ENCODE measurements at places on chromosomes 6 and 20.

DNA sequence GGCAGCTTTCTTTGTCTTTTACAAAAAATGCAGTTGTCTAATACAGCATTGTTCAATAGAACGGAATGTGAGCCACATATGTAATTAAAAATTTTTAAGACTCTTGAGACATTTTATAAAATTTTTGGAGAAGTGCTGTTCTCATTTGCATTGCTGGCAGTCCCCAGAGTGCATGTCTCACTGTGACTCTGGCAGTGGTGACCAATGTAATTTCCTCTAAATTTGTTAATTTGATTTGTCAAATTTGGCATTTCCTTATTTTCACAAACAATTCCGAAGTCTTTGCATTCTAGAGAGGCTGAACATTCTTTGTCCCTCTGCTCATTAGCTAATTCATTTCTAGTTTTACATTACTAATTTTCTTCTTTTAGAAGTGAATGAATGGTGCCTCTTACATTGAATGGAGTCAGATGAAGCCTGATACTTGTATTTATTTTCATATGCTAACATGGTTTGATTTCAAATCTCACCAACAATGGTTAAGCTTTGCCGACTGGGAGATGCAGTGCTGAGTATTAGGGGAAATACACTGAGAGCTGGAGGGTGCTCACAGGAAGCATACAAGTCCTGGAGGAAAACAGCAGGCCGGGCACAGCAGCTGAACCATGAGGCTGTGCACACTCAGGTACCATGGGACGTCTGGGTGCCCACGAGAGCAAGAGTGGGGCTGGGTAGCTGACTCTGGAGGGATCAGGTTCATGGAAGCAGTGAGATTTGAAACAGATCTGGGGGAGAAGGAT is 68.5 kb upstream of the ARMC2 start:
- DNase-seq, result no peak

DNA sequence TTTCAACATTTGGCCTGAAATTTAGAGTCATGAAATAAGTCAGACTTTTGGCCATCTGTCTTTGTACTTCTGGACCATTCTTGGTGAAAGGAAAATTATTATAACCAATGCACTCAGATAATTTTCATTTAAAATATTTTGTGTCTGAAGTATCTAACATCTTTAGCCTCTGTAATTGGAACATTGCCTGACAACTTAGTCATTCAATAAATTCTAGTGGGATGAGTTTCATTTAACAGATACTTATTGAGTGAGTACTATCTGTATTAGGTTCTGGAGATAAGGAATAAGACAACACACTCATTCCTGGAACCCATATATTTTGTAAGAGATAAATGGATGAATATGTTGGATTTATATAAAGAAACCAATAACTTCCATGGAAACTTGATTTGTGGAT is 536.0 kb downstream of the BCKDHB start:
- DNase-seq, result no peak

DNA sequence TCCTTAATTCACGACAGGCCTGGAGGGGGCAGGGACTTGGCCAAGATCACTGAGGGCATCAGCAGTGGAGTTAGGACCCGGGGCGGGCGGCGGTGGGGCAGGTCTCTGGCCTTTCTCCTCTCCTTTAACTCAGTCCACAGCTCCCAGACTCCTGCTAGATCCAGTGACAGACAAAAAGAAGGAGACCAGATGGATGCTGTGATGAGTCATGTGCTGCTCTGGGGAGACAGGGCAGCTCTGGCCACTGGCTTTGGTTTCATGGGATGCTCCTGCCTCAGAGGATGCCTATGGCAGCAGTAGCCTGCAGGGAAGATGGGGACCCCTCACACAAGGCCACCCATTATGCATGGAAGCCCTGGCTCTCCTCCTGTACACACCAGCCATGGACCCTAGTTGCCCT is 20.5 kb downstream of the EPB41L1 start:
- DNase-seq, result no peak

DNA sequence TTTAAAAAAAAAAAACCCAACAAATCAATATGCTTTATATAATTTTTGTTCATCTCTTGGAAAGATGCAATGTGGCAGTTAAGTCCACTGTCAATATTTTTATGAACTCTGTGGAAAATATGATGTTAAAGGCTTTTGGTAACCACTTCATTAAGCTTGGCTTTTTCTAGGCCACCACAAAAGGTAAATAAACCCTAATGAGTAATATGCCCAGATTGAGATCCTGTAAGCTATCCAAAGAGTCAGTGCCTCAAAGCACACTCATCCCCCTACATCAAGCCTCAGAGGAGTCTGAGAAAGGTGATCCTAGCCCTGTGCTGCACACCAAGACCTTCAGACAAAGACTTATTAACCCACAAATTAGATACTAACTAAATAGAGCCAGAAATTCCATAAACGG is 121.1 kb downstream of the CDC5L start:
- DNase-seq, result no peak

Data from stimulated activated naive CD4-positive, alpha-beta T cell treated with Interleukin-2 at 50 U/mL for 16 hours (primary cell).